ENCODE measurements at places on chromosomes 4 and X. TPM values are rescaled to one million over a fixed set of nuclear protein-coding genes. Genes with fewer than 3 reads are reported as not detected.

The XAGE1A gene
- not detected for total RNA-seq

The SSX4B gene
- total RNA-seq, result not detected

The NXF2 gene
- not detected for total RNA-seq

The SLITRK2 gene
- total RNA-seq, result not detected

The CPZ gene
- not detected for total RNA-seq

The CABS1 gene
- not detected for total RNA-seq

The STAG2 gene
- total RNA-seq, result 46.6 TPM

The UBL4A gene
- total RNA-seq, result 50.6 TPM

The BMPR1B gene
- 5.2 TPM for total RNA-seq

The KLHL34 gene
- total RNA-seq, result 0.05 TPM

The TLR8 gene
- total RNA-seq, result not detected

The MAP3K15 gene
- not detected for total RNA-seq

The RTL5 gene
- total RNA-seq, result 0.09 TPM

The PCDH11X gene
- not detected for total RNA-seq

The PHKA1 gene
- 11.1 TPM for total RNA-seq

The HSFX2 gene
- total RNA-seq, result not detected

The PNMA3 gene
- not detected for total RNA-seq

The DDX3X gene
- total RNA-seq, result 173 TPM

The GIMD1 gene
- not detected for total RNA-seq

The TKTL2 gene
- not detected for total RNA-seq

The CT45A2 gene
- total RNA-seq, result not detected

The SNCA gene
- 26.2 TPM for total RNA-seq

The CT45A1 gene
- not detected for total RNA-seq

The SPANXD gene
- not detected for total RNA-seq

The GAB3 gene
- not detected for total RNA-seq

The CWH43 gene
- total RNA-seq, result 9.9 TPM

The RNF175 gene
- not detected for total RNA-seq

The STK26 gene
- 45.1 TPM for total RNA-seq

The SPARCL1 gene
- total RNA-seq, result not detected

The TCEAL6 gene
- total RNA-seq, result not detected

The DCAF12L2 gene
- total RNA-seq, result not detected

The DAPP1 gene
- total RNA-seq, result 27.7 TPM

All from airway epithelial cell (primary cell).